Foreskin fibroblast (primary cell): ENCODE measurements at places on chromosomes 1 and 21.
A peak's percentile ranks its signal among the peaks of the same experiment; 100 is the strongest.

- no peak for DNase-seq
Measured at GRCh38 chr1:189977184-189977583, 500.5 kb downstream of the BRINP3 start.

GRCh38 chr1:119373465-119373864 lies 4.9 kb downstream of the HAO2 start:
- DNase-seq = peak; percentile 41

DNA sequence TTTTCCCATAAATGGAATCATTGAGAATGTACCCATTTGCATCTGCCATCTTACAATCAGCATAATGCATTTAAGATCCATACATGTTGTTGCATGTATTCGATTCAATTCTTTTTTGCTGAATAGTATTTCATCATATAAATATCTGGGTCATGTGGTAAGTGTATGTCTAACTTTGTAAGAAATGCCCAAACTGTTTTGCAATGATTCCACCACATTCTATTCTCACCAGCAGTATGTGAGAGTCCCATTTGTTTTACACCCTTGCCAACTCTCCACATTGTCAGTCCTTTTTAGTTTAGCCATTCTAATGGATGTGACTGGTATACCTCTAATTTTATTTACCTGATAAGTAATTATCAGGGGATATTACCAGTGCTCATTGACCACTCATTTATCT lies 115.8 kb upstream of the PBX1 start:
- no peak for DNase-seq

GRCh38 chr21:46191686-46192575 lies 7.7 kb upstream of the SPATC1L start:
- no peak for DNase-seq

DNA sequence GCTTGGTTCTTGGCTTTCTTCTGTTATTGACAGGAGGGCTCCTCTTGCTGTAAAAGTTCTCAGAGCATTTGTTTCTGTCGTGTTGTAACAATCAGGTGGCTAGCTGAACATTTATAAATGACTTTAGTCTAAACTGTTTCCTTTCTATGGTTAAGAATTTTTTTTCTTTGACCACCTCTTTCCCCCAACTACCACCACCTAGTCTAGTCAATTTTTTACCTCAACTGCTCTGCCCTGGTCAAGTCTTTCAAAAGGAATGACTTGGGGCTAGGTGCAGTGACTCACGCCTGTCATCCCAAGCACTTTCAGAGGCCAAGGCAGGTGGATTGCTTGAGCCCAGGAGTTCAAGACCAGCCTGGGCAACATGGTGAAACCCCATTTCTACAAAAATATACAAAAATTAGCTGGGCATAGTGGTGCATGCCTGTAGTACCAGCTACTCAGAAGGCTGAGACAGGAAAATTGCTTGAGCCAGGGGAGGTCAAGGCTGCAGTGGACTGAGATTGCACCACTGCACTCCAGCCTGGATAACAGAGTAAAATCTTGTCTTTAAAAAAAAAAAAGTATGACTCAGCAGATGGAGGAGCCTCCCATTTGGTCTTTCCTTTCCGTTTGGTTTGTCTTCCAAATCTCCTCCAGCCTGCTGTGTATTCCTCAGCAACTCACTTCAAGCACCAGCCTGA lies 40.7 kb downstream of the MAP3K21 start:
- DNase-seq = peak; percentile 11

DNA sequence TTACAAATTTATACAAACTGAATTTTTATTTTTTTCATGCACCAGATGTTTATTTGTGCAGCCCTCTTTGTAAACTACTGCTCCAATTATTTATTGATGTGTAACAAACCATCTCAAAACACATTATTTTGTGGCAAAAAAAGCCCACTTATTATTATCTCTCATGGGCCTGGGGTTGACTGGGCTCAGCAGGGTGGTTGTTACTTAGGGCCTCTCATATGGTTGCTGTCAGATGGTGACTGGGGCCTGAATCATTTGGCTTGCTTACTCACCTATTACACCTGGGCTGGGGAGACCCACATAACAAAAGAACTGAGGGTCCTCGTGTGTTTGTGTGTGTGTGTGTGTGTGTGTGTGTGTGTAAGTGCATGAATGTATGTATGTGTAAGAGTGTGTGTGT lies 52.5 kb upstream of the HSPA13 start:
- no peak for DNase-seq

DNA sequence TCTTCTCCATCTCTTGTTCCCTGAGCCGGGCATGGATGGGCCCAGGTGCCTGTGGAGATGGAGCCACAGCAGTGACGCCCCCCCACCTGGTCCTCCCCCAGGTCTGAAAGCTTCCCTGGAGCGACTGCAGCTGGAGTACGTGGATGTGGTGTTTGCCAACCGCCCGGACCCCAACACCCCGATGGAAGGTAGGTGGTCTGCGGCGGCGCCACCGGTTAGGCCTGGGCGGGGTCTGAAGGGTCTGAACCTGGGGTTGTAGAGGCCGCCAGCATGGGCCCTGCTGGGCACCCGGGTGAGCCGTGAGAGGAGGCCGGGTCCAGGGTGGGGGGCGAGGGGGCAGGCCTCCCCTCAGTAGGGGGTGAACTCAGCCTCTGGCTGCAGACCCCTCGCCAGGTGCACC lies 44.6 kb downstream of the KCNAB2 start:
- DNase-seq = no peak

DNA sequence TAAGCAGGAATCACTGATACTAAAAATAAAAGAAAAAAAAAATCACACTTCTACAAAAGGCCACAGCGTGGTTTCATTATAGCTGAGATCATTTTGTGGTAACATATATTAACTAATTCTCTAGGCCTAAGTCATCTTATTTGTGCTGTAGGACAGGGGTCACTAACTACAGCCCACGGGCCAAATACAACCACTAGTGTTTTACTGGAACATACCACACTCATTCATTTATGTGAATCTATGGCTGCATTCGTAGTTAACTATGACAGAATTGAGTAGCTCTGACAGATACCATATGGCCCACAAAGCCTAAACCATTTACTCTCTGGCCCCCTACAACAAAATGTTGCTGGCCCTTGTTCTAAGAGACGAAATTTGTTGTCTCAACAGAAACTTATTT lies 224.4 kb downstream of the VAV3 start:
- DNase-seq = no peak

GRCh38 chr1:217393896-217394295 lies 237.0 kb downstream of the GPATCH2 start:
- no peak for DNase-seq

DNA sequence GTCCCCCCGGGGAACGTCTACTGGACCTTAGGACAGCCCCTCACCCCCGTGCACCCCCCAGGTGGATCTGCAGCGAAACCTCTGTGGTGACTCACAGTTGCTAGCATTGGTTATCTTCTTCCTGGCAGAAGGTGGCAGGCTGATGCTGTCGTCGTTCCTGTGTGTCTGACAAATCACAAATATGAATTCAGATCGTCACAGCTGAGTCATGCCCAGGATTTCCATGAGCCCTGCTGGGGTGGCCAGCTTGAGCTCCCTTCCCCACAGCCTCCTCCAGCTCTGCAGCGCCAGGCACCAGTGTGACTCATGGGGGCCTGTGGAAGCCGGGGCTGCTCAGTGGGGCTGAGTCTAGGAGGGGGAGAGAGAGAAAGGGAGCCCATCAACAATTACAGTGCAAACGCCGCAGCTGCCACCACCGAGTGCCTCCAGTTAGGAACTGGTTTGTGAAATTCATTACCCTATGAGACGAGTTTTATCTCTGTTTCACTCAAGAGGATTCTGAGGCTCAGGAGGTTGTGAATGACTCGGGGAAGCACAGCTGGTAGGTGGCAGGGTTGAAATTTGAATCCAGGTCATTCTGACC lies 197.9 kb downstream of the DYRK1A start:
- DNase-seq = peak; percentile 99

- peak; percentile 78 for DNase-seq
Measured at GRCh38 chr1:202998836-202999750, 8.1 kb upstream of the TMEM183A start.

DNA sequence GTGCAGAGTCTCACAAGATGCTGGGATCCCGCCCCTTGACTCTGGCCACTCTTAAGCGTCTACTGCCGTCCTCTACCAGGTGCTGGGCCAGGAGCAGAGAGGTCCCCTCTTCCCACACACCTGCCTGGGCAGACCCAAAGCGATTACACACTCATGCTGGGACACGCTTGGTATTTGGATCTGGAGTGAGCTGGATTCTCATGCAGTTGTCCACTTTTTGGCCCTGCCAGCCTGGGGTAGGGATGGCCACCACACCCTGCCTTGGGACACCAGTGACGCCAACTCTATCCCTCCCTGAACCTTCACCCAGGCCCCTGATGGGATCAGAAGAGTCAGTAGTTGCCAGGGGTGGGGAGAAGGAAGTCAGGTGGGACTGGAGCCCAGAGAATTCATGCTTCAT lies 28.6 kb downstream of the ITPKB start:
- DNase-seq = no peak

DNA sequence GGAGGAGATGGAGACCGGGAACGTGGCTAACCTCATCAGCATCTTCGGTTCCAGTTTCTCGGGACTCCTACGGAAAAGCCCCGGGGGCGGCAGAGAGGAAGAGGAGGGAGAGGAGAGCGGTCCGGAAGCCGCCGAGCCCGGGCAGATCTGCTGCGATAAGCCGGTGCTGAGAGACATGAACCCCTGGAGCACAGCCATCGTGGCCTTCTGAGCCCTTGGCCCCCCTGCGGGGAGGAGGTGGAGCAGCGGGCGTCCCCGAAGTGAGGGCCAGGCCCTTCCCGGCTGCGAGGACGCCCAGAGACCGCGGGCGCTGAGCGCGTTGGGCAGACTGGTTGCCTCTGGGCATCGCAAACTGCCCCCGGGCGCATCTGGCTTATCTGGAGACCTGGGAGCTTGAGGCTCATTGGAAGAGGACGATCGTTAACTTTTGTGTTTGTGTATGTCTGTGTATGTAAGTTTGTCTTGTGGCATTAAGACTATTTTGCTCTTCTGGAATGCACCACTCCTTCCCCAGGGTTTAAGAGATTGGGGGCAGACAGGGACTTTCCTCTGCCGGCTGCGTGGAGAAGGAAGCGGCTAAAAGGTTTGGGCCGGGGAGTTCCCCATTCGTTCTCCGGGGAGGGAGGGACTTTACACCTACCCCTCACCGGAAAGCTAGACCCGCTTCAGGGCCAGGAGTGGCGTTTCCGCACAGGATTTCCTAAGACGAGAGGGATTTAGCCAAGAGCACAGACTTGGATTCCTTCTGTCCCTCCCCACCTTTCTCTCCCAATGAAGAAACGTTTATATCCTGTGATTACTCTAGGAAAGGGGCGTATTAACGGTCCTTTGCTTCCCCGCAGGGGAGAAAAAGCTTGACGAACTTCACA lies 1.4 kb downstream of the IER5 start:
- DNase-seq = no peak

DNA sequence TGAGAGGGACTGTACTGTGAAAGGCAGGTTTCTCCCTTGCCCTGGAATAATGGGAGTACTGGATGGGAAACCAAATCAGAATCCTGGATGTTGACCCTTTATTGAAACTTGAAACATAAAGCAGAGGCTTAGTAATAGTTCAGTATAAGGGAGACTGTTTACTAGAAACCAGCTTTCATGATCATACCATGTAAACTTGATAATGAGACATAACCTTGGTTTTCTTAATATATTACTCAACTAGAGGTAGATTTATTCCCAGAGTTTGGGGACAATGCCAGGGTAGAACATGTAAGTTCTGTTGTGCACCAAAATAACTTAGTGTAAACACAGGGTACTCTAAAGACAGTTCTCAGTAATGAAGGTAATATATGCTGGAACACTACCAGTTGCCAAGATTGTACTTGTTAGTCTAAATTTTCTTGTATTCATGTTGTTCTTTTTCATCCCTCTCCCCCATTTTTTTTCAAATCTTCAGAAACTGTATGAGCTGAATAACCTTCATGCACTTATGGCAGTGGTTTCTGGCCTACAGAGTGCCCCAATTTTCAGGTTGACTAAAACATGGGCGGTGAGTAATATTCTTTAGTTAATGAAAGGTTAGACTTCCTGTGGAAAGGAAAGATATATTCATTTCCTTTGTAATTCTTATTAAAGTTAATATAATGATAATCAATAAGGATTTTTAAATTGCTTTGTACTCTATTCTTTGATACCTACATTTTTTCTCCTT lies 49.6 kb downstream of the ANGPTL1 start:
- DNase-seq = no peak

DNA sequence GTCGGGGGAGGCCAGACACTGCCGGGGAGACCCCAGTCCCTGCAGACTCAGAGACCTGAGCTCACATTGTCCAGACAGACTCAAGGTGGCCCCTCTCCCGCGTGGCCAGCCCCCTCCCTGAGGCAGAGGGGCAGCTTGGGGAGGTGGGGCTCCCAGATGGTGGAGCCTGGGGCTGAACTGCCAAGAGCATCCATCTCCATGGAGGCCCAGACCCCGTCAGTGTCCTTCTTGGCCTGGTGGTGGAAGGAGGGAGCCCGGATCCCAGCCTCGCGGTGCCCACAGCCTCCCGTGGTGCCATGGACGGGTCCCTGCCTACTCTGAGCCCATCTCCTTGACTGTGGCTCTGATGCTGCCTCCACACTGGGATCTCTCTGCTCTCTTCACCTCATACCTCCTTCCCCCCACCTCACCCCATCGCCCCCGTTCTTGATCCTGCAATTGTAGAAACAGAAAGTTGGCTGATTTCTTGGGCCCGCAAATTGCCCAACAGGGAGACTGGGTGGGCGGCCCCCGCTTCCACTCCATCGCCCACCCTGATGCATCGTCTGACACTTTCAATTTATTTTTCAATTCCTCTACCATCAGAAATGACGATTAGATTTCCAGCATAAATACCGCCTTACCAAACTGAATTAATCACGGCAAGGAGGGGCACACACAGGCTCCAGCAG lies 348.9 kb downstream of the MATN1 start:
- no peak for DNase-seq

DNA sequence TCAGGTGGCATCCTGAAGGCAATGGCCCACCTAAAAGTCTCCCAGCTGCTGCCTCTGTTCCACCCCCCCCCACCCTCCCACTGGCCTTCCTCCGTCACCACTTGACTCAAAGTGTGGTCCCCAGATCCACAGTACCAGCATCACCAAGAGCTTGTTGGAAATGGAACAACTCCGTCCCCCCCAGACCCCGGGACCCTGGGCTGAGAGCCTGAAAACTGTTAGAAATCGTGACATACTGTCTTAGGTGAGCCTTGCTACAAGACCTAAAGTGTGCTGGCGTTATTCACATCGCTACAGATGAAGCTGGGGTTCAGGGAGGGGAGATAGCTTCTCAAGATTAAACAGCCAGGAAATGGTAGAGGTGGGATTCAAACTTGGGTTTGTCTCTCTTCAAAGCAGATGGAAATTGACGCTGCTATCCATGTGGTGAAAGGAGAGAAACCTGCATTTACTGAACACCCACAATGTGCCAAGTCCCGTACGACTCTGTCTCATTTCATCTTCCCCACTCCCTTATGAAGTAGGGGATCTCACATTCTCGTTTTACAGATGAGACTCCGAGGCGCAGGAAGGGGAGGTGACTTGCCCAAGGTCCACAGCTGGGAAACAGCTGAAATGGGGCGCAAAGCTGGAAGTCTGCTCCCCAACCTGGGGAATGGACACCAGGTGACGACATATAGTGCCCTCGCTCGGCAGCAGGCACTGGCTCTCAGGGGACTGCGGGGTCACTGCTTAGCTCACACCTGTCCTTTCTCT lies 52.8 kb upstream of the IFFO2 start:
- DNase-seq = peak; percentile 24
